Peyer's patch (tissue), 4 donors: ENCODE measurements at places on chromosomes 4 and X.

DNA sequence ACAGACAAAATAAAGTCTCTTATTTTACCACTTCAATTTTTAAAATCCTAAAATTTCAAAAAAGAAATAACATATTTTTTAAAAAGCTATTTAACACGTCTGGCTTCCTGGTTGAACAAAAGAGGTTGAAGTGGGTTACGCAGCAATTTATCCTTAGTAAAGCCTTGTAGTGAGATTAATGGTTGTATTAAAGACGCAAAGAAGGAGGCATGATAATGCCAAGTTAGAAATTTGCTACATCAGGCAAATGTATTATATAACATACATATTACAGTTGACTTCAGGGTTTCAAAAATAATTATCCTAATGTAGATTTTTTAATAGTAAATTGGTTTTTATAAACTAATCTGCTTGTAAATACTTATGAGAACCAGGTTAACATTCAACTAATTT, 35.3 kb downstream of the ANKRD17 start:
- DNase-seq, result no peak

- no peak for DNase-seq
Observed at GRCh38 chr4:174318829-174319764, 35.4 kb downstream of the CEP44 start.

DNA sequence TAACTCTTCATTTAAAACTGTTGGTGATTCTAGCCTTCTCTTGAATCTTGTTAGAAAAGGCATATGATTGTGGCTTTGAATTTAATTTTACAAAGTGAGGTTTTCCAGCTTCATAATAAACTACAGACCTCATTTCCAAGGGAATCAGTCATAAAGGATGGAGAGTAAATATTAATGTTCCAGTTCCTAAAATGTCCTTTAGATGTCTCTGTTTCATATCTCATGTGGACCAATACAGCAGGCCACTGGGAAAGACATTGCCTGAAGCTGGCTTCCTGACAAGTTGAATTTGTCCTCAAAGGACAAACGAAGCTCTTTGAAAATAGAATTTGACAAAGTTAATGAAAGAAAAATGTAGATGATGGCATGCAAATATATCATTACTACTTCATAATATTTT, 125.4 kb downstream of the ZNF330 start:
- DNase-seq, result no peak

DNA sequence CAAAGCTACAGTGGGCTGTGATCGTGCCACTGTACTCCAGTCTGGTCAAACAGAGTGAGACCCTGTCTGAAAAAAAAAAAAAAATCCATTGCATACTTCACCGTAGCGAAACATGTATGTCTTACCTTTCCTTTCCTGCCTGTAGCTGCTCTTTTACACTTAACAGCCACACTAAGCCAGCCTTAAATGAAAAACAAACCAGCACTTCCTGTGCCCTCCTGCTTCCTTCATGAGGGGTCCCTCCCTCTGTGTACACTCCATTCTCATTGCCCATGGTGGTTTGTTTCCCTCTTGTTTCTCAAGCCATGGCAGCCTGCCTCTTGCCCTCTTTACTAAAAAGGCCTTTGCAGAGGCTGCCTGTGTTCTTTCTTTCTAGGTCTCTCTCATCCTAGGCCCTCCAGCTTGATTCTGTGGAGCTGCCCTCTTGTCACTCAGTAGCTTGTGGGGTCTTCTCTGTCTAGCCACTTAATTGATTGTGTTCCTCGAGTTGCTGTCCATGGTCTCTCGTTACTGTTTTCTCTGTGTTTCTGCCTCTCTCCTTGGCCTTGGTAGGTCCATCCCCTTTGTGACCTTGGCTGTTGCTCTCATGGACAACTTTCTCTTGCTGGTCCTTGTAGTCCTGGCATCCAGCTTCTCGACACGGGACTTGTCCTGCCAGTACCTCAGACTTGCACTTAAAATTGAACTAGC, 52.1 kb upstream of the MSANTD1 start:
- DNase-seq, result no peak

GRCh38 chr4:57270346-57270745, 160.2 kb upstream of the IGFBP7 start:
- no peak for DNase-seq

DNA sequence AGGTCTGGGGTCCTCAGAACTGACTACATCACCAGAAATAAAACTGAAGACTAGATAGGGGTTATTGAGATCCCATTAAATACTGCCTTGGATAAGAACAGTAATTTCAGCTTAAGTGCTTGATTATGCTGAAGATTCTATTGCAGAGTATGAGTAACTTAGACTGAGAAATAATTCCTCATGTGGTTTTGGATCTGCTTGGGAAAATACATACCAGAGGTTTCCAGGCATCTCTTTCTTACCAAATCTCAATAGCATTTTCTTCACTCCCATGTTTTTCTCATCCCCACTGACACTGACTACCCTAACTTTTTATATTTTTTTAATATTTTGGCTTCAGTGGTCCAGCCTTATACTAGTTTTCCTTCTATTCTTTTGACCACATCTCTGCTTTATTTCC, 92.0 kb upstream of the TEX13D start:
- no peak for DNase-seq

DNA sequence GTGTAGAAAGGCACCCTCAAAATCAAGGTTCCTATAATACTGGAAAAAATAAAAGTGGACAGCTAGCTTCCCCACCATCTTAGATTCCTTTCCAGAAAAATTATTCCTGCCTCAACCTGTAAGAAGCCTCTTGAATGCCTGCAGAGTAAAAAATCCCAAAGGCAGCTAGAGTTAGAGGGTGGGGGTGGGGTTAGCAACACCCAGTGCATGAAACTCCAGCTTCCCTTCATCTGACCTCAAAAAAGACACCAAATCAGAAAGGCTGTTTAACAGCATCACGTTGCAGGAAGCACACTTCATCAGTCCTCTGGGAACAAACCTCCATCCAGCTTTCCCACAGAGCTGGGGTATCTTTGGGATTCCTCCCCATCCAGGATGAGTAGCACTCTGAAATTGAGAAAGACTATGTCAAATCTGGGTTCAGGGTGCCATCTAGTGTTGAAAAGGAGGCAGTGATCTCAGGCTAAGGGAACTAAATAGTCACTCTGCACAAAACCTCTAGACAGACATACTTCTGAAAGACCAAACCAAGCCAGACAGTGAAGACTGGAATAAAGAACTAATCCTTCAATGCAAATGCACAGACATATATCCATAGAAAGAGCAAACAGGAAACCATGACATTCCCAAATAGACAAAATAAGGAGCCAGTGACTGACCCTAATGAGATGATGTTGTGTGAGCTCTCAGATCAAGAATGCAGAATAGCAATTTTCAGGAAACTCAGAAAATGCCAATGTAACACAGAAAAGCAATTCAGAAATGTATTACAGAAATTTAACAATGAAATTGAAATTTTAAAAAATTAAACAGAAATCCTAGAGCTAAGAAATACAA, 97.9 kb downstream of the ARHGEF9 start:
- DNase-seq, result no peak
